ENCODE measurements at places on chromosomes 5 and 9.

- DNase-seq = no peak
These were observed 71.1 kb upstream of the IL17B start for GRCh38 chr5:149450199-149450598.

GRCh38 chr9:9170439-9171134 is 1371.0 kb upstream of the DMAC1 start:
- DNase-seq = no peak

- no peak for DNase-seq
These were observed 421.3 kb downstream of the ACTL7B start for GRCh38 chr9:108434502-108434901.

- DNase-seq = no peak
These were observed 59.5 kb downstream of the EGFLAM start for GRCh38 chr5:38317868-38318267.

All from SHP77 treated with DMSO at 0.1 percent for 48 hours (cell line).